Activated naive CD8-positive, alpha-beta T cell treated with anti-CD3 and anti-CD28 coated beads, Interleukin-2, amount 50 U/mL, for 16 hours (primary cell): ENCODE measurements at places on chromosomes 2 and 18.

GRCh38 chr2:138950486-138950885, 170.3 kb upstream of the NXPH2 start:
- DNase-seq: no peak

DNA sequence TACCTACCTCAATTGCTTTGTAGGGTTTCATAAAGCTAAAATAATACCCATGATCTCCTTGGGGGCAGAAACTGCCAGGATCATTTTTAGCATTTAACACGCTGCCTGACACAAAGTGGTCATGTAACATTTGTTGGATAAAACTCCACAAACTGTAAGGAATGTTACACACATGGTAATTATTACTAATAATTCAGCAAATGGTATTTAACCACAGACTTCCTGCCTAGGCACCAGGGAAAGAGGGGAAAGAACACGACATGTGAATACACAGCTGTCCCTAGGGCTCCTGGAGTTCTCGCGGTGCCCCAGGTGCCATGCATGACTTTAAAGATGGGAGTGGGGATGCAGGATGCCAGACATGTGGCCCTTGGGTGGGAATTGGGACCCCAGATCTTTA, 43.5 kb downstream of the ASAP2 start:
- no peak for DNase-seq

DNA sequence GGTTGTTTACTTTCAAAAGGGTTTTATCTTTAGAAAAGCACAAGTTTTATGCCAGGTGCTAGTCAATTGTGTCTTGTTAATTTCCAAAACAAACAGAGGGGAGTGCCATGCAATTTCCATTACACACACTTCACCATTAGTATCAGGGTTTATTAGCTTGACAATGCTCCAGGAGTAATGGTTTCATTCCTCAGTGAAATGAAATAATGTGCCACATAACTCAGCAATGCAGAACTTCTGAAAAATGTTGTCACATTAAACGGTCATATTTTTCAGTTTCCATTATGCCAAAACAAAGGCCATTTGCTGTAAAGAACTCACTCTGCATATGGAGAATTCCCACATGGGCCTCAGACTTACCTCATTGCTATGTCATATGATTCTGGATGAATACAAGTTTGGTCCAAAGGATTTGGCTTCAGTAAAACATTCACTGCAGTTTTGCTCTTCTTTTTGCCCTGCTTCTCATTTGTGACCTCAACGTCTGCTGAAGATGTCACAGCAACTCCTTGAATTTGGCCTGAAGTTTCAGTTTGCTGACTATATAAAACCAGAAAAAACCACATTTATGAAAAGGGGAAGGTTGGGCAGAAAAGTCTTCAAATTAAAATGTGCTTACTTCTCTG, 198.2 kb downstream of the SRBD1 start:
- no peak for DNase-seq

GRCh38 chr2:210169516-210170195, 1.6 kb downstream of the KANSL1L start:
- no peak for DNase-seq

- peak; percentile 26 for DNase-seq
Measured at GRCh38 chr2:172931918-172932520, 143.6 kb upstream of the MAP3K20 start.

GRCh38 chr2:27762951-27763906, 8.3 kb upstream of the MRPL33 start:
- DNase-seq: no peak
